ENCODE measurements at places on chromosomes 13 and 19.

DNA sequence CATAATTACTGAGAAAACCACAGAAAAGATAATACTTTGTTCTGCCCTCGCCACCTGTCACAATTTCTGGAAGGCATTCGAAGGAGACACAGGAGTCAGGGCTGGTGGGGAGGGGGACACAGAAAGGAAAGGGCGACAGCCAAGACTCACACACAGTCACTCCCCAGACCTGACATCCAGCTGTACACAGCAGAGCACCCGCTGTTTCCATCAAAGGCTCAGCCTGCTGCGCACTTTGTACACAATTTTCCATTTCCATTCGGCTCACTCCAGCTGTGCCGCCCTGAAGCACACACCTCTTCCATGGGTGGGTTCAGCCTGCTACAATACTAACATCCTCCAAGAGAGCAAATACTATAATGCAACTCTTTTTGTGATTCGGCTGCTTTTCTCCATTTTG is 38.0 kb downstream of the STK24 start:
- no peak for DNase-seq

- no peak for DNase-seq
These were observed 25.3 kb upstream of the MEDAG start for GRCh38 chr13:30880856-30881155.

DNA sequence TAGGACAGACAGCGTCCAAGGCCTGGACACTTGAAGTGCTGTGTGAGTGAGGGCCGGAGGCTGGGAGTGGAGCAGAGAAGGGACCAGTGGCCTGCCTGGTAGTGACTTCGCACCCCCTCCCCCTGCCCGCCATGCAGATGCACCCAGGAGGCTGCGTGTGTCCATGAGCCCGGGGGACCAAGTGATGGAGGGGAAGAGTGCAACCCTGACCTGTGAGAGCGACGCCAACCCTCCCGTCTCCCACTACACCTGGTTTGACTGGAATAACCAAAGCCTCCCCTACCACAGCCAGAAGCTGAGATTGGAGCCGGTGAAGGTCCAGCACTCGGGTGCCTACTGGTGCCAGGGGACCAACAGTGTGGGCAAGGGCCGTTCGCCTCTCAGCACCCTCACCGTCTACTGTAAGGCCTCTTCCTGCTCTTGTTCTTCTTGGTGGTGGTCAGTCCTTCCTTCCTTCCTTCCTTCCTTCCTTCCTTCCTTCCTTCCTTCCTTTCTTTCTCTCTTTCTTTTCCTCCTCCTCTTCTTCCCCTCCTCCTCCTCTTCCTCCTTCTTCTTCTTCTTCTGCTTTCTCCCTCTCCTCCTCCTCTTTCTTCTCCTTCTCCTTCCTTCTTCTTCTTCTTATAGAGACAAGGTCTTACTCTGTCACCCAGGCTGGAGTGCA is 6.0 kb upstream of the FFAR1 start:
- DNase-seq = no peak

DNA sequence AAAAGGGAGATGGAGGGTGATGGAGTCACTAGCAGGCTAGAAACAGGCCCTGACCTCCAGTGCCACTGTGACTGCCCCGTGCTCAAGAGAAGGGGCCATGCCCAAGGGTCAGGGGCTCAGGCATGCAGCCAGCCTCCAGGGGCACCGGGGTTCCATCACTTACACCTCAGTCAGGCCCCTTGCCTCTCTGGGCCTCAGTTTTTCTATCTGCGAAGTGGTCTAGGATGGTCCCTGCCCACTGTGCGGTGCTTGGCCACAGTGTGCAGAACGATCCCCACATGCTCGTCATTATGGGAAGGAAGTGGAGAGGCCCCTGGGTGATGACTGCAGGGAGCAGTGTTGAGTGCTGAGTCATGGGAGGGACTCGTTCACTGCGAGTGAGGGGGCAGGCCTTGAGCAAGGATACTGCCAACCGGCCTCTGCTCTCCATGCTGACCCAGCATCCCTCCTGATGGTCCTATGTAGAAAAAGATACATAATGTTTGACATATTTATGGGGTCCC is 23.1 kb downstream of the TMED1 start:
- no peak for DNase-seq

GRCh38 chr19:1068009-1069001 is 1.3 kb downstream of the ARHGAP45 start:
- peak; percentile 61 for DNase-seq

- no peak for DNase-seq
These were observed 931.6 kb upstream of the MIR17HG start for GRCh38 chr13:90415902-90416301.

GRCh38 chr13:23714672-23715071 is 144.5 kb downstream of the TNFRSF19 start:
- DNase-seq = no peak

GRCh38 chr19:33254245-33254824 is 28.7 kb upstream of the SLC7A10 start:
- DNase-seq = no peak

DNA sequence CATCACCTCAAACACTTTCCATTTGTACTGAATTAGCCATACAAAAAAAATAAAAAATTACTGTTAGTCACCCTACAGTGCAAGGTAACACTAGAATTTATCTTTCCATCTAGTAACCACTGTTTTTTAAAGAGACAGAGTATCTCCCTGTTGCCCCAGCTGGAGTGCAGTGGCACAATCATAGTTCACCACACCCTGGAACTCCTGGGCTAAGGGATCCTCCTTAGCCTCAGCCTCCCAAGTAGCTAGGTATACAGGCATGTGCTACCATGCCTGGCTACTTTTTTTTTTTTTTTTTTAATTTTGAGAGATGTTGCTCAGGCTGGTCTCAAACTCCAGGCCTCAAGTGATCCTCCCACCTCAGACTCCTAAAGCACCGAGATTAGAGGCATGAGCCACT is 17.9 kb downstream of the ANKRD10 start:
- no peak for DNase-seq

DNA sequence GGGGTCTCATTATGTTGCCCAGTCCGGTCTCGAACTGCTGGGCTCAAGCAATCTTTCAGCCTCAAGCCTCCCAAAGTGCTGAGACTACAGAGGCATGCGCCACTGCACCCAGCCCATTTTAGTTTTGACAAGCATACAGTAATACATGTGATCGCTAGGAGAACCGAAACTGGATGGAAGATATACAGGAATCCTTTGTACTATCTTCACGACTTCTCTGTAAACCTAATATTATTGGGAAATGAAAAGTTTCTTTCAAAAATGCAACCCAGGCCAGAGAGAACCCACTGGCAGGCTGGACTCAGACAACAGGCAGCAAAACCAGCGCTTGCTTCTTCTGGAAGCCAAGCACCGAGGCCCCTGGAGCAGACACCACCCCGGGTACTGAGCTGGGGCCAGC is 9.4 kb downstream of the C19orf12 start:
- no peak for DNase-seq

- no peak for DNase-seq
These were observed 483.2 kb upstream of the SLITRK6 start for GRCh38 chr13:86282442-86282841.

GRCh38 chr13:78323040-78323439 is 280.3 kb downstream of the POU4F1 start:
- no peak for DNase-seq

- peak; percentile 64 for DNase-seq
These were observed 4.4 kb upstream of the KCNN4 start for GRCh38 chr19:43784981-43785808.

- DNase-seq = no peak
These were observed 79.9 kb upstream of the GSX1 start for GRCh38 chr13:27712421-27712820.

- no peak for DNase-seq
These were observed 69.3 kb downstream of the KLF12 start for GRCh38 chr13:74064805-74065312.

- peak; percentile 15 for DNase-seq
These were observed 435 bp upstream of the OBI1 start for GRCh38 chr13:78659450-78659730.

DNA sequence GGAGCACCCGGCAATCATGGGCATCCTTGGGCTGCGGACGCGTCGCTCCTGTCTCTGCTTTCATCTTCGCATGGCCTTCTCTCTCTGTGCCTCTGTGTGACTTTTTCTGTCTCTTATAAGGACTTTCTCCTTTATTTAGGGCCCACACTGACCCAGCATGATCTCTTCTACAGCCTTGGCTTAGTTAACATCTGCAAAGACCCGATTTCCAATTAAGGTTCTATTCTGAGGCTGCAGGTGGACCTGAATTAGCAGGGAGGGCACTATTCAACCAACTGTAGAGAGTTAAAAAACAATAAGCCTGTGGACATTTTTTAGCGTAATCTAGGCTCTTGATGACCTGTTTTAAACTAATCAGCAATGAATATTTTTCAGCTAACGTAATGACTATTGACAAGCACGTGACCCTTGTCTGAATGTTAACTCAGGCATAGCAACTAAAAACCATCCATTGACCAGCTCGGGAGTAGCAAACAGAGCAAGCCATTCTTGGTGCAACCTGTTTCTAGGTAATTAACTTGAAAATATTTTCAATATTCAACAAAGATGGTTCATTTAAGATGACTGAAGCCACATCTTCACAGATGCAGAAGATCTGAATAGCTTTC is 15.2 kb downstream of the F10 start:
- no peak for DNase-seq
